Progenitor cell of endocrine pancreas (in vitro differentiated cells): ENCODE measurements at places on chromosomes 12 and 14.

DNA sequence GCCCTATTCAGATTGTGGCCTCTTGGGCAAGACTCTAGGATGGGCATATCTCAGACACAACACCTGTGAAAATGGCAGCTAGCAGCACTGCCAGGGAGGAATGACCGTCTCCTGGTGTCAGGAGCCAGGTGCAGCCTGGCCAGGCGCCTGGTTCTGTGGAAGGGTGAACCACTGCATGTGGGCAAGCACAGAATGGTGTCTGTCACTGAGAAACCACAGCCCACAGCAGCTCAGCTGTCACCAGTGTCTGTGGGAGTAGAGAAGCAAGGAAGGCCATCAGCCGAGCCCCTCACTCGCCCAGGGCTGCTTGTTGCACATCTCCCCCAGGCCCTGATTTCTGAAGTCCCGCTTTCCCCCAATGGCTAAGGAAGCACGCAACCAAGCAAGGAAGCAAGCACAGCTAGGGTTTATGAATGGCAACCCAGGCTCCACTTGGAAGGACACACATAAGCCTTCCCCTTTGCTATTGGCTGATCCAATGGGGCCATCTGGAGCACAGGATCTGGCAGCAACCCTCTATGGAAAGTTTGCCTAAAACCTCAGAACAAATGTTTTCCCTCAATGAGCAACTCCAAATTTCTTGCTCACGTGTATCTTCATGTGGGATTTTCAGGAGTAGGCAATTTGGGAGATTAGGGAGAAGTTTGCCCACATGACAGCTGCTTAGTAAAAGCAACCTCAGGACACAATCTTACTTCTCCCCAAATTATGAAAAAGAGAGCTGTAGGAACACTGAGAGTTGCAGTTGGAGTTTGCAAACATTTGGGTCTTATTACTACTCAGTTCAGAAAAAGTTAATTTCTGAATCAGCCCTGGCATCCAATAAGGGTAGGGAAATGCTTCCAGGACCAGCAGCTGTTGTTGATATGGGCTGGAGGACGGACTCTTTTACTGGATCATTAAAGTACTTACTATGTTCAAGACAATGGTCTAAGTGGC, 44.7 kb downstream of the GPHB5 start:
- DNase-seq: no peak

DNA sequence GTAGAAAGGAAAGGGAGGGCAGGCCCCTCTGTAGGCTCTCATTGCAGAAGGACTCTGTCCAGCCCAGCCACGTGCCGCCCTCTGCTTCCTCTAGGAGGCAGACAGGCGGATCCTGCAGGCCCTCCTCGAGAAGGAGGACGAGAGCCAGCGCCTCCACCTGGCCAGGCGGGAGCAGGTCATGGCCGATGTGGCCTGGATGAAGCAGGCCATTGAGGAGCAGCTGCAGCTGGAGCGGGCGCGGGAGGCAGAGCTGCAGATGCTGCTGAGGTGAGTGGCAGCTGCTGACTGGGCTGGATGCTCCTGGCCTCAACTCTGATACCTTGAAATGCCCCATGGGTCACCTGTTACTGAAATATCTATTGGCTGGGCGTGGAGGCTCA, 10.9 kb downstream of the TCHP start:
- no peak for DNase-seq

GRCh38 chr12:32277774-32278173, 121.6 kb upstream of the FGD4 start:
- DNase-seq: no peak

DNA sequence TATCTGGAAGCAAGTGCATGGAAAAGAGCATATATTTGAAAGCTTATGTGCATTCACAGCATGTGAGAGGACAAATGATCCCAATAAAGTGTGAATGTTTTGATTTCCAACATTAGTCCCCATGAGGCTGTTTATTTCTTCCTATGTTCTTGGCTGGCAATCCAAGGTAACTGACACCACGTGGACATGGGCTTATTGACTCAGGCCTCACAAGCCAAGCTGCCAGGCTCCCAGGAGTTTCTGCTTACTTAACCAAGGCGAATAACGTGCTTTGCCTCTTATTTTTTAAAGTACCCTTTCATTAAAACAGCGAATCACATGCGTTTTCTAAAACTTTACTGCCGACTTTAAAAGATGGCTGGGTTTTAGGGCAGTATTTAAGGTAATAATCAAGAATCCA, 441.7 kb downstream of the FUT8 start:
- DNase-seq: no peak

DNA sequence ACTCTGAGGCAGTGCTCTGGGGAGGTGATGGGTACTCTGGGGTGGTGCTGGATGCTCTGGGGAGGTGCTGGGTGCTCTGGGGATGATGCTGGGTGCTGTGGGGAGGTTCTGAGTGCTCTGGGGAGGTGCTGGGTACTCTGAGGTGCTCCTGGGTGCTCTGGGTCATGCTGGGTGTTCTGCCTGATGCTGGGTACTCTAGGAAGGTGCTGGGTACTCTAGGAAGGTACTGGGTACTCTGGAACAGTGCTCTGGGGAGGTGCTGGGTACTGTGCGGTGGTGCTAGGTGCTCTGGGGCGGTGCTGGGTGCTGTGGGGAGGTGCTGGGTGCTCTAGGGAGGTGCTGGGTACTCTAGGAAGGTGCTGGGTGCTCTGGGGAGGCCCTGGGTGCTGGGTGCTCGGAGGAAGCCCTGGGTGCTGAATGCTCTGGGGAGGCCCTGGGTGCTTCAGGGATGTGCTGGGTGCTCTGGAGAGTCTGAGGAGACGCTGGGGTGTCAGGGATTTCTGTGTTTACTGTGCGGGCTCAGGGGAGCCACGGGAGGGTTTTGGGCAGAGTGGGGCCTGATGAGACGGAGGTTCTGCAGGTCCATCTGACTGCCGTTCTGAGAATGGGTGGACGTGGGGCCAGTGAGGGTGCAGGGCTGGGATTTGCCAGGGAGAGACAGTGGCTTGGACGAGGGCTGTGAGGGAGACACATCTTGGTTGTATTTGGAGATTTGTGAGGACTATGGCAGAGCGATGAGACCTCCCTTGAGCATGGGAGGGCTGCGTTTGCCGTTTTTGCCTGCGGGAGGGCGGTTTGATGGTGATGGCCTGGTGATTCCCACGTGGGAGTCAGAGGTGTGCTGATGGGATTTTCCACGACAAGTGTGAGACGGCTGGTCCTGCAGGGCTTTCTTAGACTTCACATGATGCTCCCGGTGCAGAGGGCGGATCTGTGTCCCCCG, 30.0 kb downstream of the MMP17 start:
- DNase-seq: no peak

GRCh38 chr12:27607591-27607990, 83.6 kb downstream of the PPFIBP1 start:
- no peak for DNase-seq

GRCh38 chr14:60532442-60532841, 23.5 kb downstream of the SIX6 start:
- no peak for DNase-seq

DNA sequence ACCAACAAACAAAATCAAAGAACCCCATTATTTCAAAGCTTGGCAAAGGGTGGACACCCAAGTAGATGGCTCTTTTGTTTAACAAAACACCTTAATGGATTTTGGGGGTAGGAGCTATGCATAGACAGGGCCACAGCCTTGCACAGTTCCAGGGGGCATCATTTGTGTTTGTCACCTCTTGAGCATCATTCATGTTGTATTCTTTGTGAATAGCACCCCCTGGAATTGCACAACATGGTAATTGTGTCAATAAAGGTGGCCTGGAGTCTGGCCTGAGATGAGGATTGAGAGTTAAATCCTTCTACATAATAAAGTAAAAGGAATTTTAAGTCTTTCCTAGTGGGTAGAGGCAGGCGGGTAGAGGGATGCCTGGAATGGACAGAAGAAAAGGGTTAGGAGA, 3.3 kb upstream of the FRS2 start:
- no peak for DNase-seq

- no peak for DNase-seq
Observed at GRCh38 chr12:46366771-46367170, 5.8 kb downstream of the SLC38A2 start.

DNA sequence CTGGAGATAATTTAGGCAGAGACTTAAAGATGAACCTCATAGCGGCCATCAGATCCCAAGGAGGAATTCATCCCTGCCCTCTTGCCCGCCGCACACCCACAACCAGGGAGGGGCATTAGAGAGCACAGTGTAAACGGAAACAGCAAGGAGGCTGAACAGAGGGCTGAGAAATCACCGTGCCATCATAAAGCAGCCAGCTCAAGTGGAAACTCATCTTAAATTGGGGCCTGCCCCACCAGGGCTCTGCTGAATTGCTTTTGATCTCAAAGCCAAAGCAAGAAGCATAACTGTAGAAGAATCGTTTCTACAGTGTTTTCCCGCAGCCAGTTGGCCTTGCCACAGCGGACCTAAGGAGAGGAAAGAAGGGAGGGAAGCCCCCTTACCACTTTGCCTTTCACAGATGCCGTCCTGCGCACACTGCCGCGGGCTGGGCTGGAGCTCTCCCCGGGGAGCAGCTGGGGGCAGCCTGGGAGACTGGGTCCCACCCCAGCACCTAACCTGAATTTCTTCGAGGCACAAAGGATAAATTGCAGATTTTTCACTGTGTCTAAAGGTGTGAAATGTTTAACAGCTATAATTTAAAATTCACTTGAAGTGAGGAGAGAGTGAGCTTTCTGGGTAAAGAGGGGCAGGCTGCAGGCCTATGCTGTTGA, 51.8 kb upstream of the MMP17 start:
- DNase-seq: no peak

DNA sequence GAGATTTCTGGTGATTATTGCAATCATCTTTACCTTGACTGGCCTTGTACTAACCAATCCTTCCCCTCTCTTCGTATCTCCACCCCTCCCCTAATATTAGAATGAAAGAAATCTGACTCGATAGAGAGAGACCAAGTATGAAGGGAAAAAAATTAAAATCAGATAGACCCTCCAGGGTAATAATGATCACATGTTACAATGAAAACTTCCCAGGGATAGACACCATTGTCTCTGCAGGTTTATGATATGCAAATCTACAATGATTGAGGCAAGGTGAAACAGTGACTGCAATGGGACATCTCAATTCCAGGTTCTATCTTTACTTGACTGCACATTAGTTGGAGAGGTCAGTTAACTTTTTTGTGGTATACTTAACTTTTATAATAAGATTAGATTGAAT, 1.5 kb upstream of the NFKBIA start:
- no peak for DNase-seq

GRCh38 chr14:24329736-24330135, 5.1 kb downstream of the ADCY4 start:
- no peak for DNase-seq

DNA sequence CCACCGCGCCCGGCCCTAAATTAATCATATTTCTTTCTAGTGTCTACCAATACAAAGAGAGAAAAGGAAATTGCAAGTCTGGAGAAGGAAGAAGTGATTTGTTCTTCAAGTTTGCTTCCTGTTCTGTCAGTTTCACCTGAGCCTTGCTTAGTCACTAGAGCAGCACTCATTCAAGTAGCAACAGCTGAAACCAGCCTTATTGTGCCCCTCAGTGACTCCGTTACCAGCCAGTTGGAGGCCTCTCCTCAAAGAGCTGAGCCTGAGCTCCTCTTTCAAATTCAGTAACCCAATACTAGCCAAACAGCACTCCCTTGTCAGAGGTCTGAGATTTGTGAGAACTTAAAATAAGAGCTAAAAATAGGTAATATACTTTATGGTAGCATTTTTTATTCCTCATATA, 17.4 kb downstream of the PAWR start:
- DNase-seq: no peak

DNA sequence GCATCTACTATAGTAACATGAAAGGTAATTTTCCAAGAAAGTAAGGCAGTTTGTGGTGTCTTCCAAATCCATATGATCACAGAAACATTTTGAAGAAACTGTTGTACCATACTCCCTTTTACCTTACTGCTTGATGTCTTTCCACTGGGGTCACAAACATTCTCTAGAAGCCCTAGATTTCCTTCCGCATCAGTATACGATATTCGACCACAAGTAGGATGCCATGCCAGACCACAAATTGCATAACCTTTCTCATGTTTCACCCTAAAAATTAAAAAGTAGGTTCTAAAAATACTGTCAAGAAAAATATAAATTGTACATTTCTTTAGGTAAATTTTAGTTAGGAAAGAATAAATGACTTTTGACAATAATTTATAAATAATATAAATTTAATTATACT, 26.5 kb downstream of the WDHD1 start:
- DNase-seq: no peak

DNA sequence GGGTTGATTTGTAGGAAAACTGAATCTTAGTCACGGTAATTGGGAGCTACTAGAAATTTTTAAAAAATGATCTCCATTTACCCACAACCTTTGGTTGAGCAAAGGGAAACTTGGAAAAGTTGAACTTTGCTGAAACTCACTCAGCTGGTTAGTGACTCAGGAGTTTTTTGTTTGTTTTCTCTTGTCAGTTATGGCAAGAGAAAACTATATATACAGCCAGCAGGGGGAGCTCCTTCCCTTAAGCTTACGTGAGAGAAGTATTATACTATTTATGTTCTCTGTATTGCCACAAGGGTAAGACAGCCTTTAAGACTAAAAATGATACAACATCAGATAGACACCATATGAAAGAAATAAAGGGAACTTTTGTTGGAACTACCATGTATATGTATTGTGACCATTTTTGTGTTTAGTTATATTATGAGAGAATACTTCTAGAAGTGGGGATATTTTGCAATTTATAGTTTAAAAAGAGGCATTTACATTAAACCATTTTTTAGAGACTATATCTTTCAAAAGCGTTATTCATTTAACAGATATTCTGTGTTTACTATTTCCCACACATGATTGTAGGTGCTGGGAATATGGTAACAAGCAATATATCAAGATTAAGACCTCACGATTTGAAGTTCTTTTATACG, 28.1 kb upstream of the TBC1D30 start:
- DNase-seq: peak; percentile 29

GRCh38 chr14:105307052-105307727, 6.4 kb upstream of the BRF1 start:
- no peak for DNase-seq

DNA sequence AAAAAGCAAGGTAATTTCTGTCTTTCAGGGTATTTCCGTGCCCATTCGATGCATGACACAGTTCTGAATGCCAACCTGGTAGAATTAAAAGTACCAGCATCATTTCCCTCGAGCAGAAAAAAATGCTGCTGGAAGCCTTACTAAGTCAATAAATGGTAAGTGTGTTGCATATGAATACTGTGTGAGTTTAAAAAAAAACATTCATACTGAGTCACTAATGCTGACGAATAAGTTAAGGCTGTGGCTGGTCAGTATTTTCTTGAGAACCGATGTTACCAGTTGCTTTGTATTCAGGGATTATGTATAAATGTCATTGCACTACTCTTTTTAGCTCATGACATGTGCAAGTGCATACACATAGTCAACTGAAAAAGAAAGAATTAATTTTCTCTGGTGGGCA, 710.2 kb downstream of the TRHDE start:
- no peak for DNase-seq

GRCh38 chr12:100128512-100128908, 14.2 kb downstream of the BLTP3B start:
- DNase-seq: no peak

DNA sequence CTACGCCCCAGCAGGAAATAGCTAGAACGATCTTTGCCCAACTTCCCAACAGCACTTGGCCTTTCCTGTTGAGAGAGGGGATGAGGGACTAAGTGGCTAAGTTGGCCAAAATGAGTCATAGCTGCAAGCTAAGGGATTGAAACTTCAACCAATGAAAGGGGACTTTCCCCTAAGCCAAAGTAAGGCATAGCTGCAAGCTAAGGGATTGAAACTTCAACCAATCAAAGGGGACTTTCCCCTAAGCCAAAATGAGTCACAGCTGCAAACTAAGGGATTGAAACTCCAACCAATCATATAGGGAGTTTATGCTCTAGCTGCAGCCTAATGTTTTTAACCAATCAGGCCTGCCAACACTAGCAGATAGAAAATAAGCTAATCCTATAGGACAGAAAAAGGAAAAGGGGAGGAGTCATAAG, 100.5 kb upstream of the SSTR1 start:
- no peak for DNase-seq
